Glutamatergic neuron (in vitro differentiated cells): ENCODE measurements at places on chromosomes 3 and 15. TPM values are rescaled to one million over a fixed set of nuclear protein-coding genes. Genes with fewer than 3 reads are reported as not detected.

The DUSP7 gene
- total RNA-seq: 9.5 TPM

The FGF7 gene
- 0.07 TPM for total RNA-seq

The RPSA gene
- total RNA-seq: 716 TPM

The CFAP20DC gene
- total RNA-seq: 8.4 TPM

The VGLL3 gene
- total RNA-seq: 0.15 TPM

The UTS2B gene
- not detected for total RNA-seq

The GXYLT2 gene
- total RNA-seq: 10.9 TPM

The SEMA3B gene
- total RNA-seq: 5.4 TPM

The SPESP1 gene
- total RNA-seq: not detected

The PLA2G4E gene
- total RNA-seq: 1.0 TPM

The GOLGA6L7 gene
- total RNA-seq: not detected
